ENCODE measurements at places on chromosomes 6 and 20. TPM values are rescaled to one million over a fixed set of nuclear protein-coding genes. Genes with fewer than 3 reads are reported as not detected.

MMP24OS gene
- polyA plus RNA-seq = 27.8 TPM

C6orf58 gene
- 0.08 TPM for polyA plus RNA-seq

RAB5IF gene
- polyA plus RNA-seq = 202 TPM

SOX18 gene
- 31.7 TPM for polyA plus RNA-seq

PHACTR1 gene
- polyA plus RNA-seq = 16.3 TPM

All from lung (tissue), 17 donors.